ENCODE measurements at places on chromosomes 6 and 20.

DNA sequence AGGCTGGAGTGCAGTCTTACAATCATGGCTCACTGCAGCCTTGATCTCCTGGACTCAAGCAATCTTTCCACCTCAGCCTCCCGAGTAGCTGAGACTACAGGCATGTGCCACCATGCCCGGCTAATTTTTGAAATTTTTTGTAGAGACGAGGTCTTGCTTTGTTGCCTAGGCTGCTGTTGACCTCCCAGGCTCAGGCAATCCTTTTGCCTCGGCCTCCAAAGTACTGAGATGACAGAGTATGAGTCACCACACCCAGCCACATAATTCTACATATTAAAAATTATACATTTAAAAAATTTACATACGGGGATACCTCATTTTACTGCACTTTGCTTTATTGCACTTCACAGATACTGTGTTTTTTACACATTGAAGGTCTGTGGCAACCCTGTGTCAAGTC, 115.1 kb downstream of the MAN1A1 start:
- no peak for DNase-seq

GRCh38 chr20:59221049-59221706, 57.6 kb downstream of the ZNF831 start:
- DNase-seq = no peak

- no peak for DNase-seq
Observed at GRCh38 chr6:148547110-148547509, 199.7 kb upstream of the UST start.

DNA sequence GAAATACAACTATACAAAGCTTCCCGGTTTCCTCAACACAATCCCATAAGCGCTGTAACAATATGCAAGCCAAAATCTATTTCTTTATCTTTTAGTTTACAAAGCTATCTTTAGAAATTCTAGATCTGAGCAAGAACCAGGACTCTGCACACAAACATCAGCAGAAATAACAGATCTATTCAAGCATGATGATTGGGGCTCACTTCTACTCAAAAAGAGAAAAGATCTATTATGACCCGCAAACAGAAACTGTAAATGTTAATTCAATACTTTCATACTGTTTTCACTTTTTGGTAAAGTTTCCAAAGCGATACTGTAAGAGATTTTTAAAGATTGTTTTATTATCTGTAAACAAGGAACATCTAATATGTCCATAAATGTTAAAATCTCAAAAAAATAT, 86.6 kb downstream of the SESN1 start:
- DNase-seq = no peak

DNA sequence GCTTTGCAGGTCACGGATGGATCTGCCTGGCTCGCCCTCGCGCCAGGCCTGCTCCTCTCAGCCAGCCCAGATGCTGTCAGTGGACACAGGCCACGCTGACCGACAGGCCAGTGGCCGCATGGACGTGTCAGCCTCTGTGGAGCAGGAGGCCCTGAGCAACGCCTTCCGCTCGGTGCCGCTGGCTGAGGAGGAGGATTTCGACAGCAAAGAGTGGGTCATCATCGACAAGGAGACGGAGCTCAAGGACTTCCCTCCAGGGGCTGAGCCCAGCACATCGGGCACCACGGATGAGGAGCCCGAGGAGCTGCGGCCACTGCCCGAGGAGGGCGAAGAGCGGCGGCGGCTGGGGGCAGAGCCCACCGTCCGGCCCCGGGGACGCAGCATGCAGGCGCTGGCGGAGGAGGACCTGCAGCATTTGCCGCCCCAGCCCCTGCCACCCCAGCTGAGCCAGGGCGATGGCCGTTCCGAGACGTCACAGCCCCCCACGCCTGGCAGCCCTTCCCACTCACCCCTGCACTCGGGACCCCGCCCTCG, 19.6 kb downstream of the TTBK1 start:
- no peak for DNase-seq

DNA sequence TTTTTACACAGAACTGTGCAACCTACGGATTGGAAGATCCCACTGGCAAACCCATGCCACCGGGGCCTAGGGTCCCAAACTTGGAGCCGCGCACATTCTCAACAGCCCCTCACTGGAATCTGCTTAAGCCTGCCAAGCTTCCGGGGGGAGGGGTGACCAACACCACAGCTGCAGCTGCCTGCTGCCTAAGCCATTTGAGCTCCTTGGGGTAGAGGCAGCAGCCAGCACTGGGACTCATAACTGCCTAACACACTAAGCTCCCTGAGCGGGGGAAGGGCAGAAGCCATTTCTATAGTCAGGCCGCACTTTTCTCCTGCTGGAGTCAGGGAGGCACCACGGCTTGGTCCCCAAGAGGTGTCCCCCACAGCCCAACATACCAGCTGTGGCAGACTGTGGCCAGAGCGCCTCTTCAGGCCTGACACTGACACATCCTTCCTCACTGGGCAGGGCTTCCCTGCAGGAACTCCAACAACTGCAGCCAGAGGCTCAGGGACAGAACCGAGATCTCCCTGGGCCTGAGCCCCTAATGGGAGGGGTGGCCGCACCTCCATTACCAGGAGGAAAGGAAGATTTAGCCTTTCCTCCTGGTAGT, 270.3 kb upstream of the ECI2 start:
- DNase-seq = no peak

- no peak for DNase-seq
Observed at GRCh38 chr6:91608428-91608827, 1021.6 kb upstream of the MAP3K7 start.

DNA sequence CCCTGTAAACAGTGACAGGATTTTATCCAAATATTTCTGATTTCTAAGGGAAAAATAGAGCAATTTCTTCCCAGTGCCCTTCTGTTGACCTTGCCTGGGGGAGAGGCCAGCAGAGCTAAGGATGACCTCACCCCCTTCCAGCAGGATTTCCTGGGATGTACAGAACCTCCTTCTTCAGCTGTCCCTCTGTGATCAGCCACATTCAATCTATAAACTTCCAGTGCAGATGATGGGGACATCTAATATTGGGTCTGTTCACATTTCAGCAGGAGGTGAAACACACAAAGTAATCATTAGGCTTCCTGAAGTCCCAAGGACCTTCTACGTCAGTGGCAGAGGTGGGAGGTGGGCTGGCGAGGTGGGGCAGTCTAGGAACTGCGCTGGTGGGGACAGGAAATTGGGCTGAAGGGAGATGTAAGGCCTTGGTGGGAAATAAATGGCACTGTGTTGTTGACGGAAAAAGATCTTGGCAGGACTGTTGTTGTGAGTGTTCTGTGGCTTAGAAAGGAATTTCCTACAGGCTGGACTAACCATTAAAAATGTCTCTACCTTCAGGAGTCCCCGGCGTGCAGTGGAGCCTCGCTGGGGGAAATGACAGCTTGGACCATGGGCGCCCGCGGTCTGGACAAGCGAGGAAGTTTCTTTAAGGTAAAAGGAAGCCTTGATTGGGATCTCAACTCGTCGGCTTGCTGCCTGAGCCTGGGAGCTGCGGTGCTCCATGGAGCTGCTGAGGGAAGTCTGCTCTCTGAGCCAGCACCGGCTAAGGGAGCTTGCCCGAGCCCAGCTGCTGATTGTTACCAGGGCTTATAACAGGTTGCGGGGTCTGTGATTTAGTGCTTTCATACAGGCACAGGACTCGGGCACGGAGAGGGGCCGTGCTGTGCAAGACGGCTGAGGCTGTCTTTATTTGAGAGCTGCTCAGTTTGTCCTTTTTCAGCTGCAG, 127.9 kb upstream of the NAA20 start:
- DNase-seq = no peak

GRCh38 chr6:159969921-159970320, 1.0 kb downstream of the IGF2R start:
- DNase-seq = peak; percentile 25

DNA sequence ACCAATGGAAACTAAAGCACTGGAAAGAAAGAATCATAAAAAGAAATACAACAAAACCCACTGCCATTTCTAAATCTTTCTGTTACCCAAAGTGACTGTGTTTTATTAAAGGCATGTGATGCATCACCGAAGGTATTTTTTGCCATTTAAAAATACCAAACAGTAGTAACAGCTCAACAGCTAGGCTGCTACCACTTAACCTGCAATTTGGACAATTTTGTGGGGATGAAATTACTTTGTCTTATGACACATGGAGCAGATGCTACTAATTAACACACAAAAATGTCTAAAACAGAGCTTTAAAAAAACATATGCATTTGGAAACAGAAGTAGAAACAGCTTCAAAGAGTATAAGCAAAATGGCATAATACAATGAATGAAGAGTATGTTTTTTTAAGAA, 97.4 kb downstream of the ATXN1 start:
- no peak for DNase-seq

GRCh38 chr20:16273812-16274555, 299.3 kb downstream of the KIF16B start:
- DNase-seq = peak; percentile 36

DNA sequence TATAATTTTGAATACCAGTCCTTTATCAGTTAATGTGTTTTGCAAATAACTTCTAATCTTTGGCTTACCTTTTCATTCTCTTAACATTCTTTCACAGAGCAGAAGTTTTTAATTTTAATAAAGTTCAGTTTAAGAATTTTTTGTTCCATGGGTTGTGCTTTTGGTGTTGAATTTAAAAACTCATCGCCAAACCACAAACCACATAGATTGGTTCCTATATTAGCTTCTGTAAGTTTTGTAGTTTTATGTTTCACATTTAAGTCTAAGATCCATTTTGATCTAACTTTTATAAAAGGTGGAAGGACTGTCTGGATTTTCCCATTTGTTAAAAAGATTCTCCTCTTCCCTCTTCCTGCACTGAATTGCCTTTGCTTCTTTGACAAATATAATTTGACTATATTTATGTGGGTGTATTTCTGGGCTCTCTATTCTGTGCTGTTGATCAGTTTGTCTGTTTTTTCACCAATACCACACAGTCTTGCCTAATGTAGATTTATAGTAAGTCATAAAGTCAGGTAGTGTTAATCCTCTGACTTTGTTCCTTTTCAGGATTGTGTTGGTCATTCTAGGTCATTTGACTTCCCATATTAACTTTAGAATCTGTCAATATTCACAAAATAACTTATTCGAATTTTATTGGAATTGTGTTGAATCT, 17.5 kb upstream of the SDCBP2 start:
- no peak for DNase-seq

- DNase-seq = no peak
Observed at GRCh38 chr6:78363688-78364087, 503.7 kb upstream of the IRAK1BP1 start.

DNA sequence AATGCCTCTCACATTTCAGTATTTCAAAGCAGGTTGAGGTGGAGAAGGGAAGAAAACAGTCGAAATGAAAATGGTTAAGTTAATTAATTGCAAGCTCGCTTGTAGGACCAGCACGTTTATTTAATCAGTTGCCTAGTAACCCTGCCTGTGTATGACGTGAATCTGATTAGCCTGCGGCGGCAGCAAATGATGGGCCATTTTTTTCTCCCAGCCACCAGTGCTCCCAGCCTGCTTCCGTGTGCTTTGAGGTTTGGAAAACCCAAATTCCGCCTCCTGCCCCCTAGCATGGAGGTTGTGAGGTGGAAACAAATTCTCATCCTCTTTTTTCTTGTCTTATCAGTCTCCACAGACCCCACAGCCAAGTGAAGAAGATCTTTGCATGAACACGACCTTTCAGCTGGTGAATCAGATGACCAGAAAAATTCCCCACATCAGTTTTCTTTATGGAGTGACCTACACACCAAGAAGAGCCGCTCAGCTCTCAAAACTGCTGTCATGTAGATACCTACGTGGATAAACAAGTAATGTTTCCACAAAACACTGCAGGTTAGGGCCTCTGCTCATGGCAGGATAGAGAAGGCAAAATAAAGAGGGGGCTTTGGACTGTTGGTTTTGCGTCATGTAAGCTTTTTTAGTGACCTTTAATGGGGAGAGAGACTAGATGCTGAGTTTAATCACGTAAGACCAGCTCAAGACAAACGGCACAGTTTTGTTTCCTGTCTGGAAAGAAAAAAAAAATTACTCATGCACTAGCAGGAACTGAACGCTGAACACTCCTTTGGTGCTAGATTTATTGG, 572.9 kb upstream of the NOX3 start:
- no peak for DNase-seq

- DNase-seq = no peak
Observed at GRCh38 chr6:20350215-20350614, 51.5 kb upstream of the E2F3 start.

DNA sequence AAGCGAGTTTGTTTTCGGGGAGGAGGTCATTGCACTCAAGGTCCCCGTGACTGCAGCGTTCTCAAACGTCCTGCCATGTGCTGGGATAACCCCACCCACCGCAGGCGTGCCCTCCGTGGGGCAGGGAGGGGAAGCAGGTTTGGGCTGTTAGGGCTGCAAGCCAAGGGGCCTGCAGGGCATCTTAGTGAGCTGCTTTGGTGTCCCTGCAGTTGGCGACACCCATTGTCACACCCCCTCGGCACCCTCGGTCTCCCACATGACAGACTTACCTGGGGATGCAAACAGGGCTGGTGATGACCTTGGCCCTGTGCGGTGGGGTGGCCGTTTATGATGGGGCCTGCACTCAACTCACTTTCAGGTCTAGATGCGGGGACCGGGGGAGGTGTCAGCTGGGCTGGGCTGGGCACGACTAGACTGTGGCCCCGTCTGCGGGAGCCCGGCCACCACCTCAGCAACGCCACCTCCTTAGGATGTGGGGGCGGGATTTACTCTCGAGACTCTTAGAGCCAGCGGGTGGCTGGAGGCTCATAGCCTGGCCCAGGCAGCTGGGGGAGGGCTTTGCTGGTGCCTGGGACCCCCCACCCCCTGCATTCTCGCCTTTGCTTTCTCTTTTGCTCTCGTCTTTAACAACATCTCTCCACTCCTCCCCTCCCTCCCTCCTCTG, 6.5 kb upstream of the GATA5 start:
- no peak for DNase-seq

GRCh38 chr6:48671505-48671904, 560.5 kb upstream of the PTCHD4 start:
- DNase-seq = no peak

DNA sequence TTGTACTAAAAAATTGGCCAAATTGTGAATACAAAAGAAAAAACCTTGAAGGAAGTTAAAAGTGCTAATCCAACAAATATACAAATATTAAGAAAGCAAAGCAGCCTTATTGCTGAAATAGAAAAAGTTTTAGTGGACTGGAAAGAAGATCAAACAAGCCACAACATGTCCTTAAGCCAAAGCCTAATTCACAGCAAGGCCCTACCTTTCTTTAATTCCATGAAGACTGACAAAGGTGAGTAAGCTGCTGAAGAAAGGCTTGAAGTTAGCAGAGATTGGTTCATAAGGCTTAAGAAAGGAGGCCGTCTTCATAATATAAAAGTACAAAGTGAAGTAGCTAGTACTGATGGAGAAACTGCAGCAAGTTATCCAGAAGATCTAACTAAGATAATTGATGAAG, 53.5 kb downstream of the TINAG start:
- no peak for DNase-seq

- DNase-seq = no peak
Observed at GRCh38 chr6:66930559-66931290, 1223.7 kb upstream of the EYS start.

- no peak for DNase-seq
Observed at GRCh38 chr6:53282234-53282633, 66.5 kb downstream of the ELOVL5 start.

- no peak for DNase-seq
Observed at GRCh38 chr6:92962846-92963245, 456.5 kb downstream of the EPHA7 start.

Measured in DMS 273 treated with DMSO at 0.1 percent for 48 hours (cell line).